ENCODE measurements at places on chromosomes 2 and 18.

DNA sequence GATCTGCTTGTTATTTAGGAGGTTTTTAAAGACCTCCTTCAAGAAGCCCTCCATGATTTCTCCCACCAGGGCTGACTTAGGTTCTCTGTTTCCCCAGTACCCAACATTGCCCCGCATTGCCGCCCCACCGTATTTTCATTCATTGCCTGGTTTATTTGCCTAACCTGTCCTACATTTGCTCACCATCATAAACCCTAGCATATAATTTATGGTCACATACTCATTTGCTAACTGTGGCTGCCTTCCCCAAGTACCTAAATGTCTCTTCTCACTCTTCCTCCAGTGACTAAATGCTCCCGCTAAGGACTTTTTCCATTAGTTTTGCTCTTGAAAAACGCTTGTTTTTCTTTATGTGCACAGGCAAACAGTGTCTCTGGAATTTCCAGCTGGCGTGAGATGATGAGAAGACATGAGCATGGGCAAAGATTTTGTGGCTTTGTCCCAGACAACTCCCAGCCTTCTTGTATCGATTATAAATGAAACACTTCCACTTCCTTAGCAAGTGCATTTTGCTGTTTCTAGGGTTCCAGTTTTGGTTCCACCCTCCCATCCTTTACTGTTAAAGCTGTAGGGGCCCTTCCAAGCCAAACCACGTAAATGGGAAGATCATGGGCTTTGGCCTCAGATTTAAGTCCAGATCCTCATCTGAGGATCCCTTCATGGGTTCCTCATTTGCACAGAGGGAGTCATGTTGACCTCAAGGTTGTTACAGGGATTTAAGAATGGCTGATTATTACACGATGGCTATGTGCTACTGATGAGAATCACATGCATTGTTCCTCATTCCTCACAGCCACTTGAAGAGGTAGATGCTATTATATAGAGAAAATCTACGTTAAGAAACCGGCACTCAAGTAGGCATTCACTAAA, 21.0 kb upstream of the ARMC9 start:
- DNase-seq, result no peak

GRCh38 chr18:31801078-31801477, 40.4 kb upstream of the SLC25A52 start:
- DNase-seq, result no peak

DNA sequence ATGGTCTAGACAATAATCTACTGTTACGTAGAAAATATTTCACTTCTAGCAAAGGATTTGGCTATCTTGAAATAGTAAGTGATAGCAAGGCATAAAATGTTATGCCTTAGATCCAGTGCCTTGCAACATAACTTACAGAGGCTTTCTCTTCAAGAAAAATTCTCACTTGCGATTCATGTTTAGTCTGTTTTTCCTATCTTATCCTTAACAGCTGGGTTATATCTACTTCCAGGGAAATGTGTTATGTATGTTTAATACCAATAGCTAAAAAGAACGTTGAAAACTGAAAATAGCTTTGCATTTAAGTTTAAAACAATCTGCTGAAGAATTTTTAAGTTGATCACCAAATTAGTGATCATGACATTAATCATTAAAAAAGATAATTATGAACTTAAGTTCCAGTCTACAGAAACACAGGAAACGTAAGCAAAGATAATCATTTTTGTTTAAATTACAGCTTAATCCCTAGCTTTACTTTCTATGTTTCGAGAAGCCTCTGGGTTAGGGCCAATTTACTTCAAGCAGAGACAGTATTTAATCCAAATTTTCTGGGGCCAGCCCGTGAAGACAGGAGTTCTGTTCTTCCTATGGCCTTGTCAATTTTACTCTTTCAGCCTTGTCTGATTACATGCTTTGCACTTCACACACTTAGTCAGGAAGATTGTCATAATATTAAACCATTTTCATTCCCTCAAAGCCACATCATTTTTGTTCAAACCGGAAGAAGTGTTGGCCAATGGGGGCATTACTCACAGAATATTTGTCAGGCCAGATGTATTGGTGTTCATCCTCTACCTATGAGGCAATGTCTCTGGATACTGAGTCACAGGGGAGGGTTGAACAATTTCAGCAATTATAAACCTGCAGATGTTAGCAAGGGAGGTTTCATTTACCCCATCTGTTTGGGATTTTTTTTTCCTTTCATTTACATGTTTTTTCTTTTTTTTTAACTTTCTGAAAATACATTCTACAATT, 1132.9 kb upstream of the ZEB2 start:
- DNase-seq, result no peak

GRCh38 chr2:147567136-147567535, 277.7 kb upstream of the ACVR2A start:
- DNase-seq, result no peak

DNA sequence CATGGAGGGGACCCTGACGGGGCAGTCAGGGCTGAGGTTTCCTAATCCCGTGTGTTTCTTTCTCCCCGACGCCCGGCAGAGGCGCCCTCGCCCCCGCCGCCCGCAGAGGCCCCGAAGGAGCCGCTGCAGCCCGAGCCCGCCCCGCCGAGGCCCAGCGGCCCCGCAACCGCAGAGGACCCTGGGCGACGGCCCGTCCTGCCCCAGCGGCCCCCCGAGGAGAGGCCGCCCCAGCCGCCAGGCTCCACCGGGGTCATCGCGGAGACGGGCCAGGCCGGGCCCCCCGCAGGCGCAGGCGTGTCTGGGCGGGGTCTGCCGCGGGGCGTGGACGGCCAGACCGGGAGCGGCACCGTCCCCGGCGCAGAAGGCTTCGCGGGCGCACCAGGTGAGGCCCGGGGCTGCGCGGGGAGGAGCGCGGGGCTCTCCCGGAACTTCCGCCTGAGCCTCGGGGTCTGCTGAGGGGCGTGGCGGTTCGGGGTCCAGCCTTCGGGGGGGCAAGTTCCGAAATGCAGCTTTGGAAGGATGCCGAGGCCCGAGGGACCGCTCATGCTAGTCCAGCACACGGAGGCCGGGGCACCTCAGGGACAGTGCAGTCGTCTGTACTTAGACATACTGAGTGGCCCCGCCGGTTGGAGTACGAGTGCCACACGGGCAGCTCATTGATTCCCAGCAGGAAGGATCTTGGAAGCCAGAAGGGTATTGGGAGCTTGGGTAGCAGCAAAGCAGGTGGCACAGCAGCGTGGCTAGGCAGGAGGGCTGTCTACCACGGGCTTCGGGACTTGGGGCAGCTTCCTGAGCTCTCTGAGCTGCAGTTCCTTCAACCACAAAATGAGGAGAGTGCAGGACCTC, 60.1 kb downstream of the EMILIN2 start:
- DNase-seq, result no peak

GRCh38 chr18:25262920-25263319, 89.0 kb downstream of the ZNF521 start:
- DNase-seq, result no peak

DNA sequence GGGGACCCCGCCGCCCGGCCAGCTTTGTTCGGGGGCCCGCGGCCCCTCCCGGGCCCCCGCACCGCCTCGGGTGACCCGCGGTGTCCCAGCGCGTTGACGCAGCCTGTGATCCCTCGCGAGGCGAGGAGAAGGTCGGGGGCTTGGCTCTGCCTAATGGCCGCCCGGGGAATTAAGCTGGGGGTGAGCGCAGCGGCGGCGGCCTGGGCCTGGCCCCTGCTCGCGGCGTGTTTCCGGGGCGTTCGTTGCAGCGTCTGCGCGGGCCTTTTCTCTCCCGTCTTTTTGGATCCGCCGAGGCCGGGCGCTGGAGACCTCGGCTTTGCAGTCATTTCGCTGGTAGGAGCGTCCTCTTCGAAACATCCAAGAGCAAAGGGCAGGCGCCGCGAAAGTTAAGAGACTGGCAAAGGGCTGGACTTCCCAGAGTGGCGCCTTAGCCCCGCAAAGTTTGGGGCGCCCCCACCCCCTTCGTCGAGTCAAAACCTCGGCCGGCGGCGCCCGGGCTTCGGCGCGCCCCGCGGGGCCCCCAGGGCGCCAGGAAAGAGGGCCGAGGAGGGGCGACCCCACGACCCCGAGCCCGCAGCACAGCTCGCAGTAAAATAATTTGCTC, 1.3 kb downstream of the SALL3 start:
- no peak for DNase-seq

- DNase-seq, result no peak
These were observed 2.0 kb upstream of the GAL3ST2 start for GRCh38 chr2:241774419-241775222.

DNA sequence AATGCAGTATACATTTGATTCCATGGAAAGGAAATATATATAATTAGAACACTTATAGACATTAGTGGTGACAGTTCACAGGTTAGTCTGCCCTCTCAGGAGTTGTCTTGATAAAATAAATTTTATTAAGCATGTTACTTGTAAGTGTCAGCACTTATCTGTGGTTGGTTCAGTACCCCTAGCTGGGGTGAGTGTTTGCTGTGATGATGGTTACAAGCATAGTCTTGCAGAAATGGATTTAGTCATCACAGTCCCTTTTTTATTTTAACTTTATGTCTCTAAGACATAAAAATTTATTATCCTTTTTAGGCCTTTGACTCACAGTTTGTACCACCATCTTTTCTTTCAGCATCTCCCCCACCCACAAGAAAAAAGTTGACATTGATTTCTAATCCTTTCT, 52.1 kb downstream of the NCK2 start:
- DNase-seq, result no peak

DNA sequence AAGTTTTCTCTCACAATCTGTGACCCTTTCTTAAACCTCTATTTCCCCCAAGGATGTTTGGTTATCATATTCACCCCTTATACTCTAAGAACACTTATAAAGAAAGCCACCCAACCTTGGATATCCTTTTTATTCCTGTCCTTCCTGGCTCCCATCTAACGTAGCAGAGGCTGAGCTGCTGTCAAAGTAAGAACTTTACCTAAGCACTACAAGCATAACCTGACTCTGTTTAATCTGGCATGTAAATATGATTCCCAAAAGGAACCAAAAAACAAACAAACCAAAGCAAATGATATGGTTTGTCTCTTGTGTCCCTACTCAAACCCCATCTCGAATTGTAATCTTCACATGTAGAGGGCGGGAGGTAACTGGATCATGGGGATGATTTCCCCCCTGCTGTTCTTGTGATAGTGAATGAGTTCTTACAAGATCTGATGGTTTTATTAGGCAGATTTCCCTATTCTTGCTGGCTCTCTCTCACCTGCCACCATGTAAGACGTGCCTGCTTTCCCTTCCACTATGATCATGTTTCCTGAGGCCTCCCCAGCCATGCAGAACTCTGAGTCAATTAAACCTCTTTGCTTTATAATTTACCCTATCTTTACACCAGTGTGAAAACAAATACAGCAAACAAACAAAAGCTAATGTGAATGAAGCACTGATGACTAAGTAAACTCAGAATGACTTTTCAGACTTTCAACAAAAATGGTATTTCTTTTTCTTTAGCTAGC, 72.7 kb upstream of the SPOPL start:
- no peak for DNase-seq

GRCh38 chr18:12301263-12302005, 6.6 kb upstream of the TUBB6 start:
- no peak for DNase-seq

All from SHP77 (cell line).